Pons (tissue), 1 donor: ENCODE measurements at places on chromosomes 3 and 15.

GRCh38 chr3:106850437-106850836, 526.8 kb upstream of the CCDC54 start:
- DNase-seq = no peak

GRCh38 chr3:134874737-134875413, 79.8 kb downstream of the EPHB1 start:
- no peak for DNase-seq

DNA sequence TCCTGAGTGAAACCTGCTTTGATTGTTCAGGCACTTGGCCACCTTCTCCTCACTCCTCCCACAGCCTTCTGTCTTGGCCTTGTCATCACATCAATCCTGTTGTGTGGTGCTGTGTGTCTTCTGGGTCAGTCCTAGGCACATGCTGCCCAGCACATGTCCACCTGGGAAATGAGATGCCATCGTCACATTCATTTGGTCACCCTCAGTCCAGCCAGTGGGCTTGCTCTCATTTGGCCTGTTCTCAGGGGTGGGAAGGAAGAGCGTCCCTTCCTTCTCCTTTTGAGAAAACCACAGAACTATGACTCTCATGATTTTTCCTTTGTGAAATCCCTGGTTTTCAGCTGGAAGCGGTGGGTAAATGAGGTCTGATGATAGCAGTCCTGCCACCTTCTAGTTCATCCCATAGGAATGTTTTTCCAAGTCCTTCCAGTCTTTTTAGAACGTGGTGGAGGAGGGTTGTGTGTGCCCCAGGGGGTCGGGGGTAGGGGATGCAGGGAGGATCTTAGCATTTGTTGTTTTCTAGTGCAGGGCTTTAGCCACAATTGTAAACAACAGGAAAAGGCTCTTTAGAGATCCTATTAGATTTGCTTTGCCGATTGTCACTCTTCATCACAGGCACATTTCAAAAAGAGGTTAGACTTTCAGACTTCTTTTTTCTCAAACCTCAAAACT, 8.4 kb upstream of the PLA1A start:
- DNase-seq = no peak

GRCh38 chr15:80989081-80989517, 520 bp downstream of the MESD start:
- peak; percentile 30 for DNase-seq

GRCh38 chr15:80613762-80614365, 81.2 kb upstream of the ABHD17C start:
- no peak for DNase-seq

DNA sequence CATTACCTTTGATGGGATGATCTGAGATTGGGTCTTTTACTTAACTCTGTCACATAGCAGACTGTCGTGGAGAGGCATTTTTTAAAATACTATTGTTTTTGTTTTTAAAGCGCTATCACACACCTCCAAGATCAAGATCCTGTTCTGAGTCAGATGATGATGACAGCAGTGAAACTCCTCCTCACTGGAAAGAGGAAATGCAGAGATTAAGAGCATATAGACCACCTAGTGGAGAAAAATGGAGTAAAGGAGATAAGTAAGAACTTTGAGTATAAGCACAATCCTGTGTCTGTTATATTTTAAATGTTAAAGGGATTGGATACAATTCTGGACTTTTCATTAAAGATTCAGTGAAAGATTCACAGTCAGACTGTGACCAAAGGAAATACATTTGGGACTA, 18.4 kb upstream of the ZBTB47 start:
- peak; percentile 51 for DNase-seq

- DNase-seq = no peak
Observed at GRCh38 chr3:16900779-16901440, 16.2 kb downstream of the PLCL2 start.

DNA sequence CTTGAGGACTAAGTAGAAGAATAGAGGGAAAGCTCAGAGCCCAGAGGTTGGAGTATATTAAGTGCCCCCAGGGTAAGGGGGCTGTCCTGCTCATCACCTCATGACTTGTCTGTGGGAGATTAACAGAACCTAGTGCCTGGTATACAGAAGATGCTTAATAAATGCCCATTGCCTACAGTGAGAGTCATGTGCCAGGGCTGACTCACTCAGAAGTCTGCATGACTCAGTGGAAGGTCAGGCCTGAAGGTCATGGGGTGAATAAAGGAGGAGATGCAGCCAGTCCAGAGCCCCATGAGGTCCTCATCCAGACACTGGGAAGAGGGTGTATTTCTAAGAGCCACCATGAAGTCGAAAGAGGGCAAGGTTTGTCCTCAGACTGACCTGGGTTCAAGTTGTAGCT, 62.5 kb upstream of the TLE3 start:
- no peak for DNase-seq

GRCh38 chr3:49882166-49882565, 12.5 kb upstream of the CAMKV start:
- no peak for DNase-seq

- peak; percentile 78 for DNase-seq
Observed at GRCh38 chr3:70308760-70309159, 3.7 kb downstream of the MDFIC2 start.

- DNase-seq = no peak
Observed at GRCh38 chr3:26422415-26422814, 200.2 kb upstream of the LRRC3B start.

GRCh38 chr3:173396191-173397041, 1.1 kb upstream of the NLGN1 start:
- peak; percentile 64 for DNase-seq

DNA sequence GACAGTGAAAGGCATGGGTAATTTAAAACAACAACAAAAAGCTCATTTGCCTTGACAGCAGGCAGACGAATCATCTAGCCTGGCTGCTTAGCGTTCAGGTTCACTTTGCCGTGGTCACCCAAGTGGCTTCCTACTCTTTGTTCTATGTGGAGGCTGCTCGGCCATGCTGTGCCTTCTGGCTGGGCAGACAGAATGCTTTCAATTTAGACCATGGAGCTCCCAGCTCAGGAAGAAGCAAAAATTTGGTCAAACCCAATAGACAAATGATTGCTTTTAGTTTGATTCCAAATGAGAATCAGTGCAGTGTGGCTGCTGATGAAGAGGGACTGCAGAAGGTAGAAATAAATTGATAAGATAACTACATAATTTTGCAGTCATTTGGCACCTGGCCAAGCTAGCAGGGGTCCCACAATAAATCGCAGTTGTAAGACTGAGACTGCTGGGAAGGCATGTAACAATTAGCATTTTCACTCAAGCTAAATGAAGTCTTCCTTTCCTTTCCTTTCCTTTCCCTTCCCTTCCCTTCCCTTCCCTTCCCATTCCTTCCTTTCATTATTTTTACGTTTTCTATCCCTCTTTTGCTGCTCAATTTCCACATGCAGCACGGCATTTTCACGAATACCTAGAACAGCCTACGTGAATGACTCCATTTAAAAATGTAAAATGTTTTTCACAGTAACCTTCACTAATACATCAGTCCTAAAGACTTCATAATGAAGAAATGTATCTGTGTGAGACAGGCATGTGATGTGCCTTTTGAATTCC, 360.4 kb upstream of the TGFBR2 start:
- no peak for DNase-seq

DNA sequence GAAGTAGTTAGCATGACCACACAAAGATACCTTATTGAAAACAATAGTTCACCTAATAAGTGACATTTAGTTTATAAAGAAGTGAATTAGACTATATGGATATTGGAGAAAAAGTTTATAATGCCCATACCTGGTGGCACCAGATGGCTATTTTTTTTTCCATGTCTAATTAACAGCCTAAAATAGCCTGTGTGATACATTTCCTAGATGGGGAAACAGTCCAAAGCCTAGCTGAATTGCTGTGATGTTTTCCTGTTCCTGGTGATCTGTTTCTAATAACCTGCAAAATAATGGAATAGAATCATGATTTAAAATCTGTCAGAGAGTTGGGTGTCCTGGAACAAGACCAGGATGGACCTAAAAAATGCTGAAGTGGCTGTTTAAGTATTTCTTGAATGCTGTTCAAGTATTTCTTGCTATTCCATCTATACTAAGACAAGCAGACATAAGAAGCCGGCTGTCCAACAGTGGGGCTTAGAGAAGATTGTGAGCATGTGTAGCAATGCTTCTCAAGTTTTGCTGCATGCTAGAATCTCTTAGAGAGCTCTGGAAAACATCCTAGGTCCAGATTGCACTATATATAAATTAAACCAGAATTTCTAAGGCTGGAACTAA, 31.3 kb downstream of the LRRC3B start:
- DNase-seq = no peak
